Psoas muscle (tissue), 8 donors: ENCODE measurements at places on chromosomes 7 and 10. TPM values are rescaled to one million over a fixed set of nuclear protein-coding genes. Genes with fewer than 3 reads are reported as not detected.
A peak's percentile ranks its signal among the peaks of the same experiment; 100 is the strongest.

The SMARCD3 gene
- 116 TPM for total RNA-seq

The MAP3K8 gene
- 8.3 TPM for total RNA-seq

The GATA3 gene
- 0.71 TPM for total RNA-seq

The ST8SIA6 gene
- total RNA-seq, result 1.1 TPM

The EPO gene
- total RNA-seq, result not detected

The NUTM2D gene
- 9.2 TPM for total RNA-seq

The PON1 gene
- not detected for total RNA-seq

The CYP3A5 gene
- total RNA-seq, result 0.28 TPM

DNA sequence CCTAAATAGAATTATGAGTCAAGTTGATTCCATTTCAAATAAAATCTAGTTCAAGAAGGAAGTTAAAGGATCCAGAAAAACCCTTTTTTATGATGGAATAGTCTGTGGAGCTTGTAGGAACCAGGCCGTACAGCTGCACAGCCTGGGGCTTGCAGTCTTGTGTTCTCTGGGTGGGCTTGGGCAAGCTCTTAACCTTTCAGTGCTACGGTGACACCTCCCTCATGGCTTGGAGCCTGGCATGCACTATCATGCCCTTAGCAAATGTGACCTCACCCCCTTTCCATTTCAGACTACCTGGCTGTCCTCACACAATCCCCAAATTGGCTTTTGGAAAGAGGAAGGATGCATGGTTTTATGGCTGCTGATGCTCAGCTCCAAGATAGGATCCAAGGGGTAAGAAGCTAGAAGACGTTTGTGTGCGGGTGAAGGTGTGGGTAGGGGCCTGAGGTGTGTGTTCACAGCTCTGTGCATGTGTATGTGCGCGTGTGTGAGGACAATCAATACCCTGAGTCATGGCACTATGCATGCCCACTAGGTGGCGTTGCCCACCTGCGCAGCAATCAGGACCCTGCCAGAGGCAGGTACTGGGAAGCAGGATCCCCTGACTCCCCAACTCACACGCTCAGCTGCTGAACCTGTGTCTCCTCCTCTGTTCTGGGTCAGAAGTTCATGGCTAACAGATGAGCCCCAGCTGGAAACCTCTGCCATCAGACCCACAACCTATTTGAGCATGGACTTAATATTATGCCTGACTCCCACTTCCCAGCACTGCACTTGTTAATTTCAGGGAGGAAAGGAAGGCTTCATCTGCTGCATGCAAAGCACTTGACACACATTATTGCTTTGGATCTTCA lies 113.4 kb downstream of the PTPN20 start:
- peak; percentile 77 for DNase-seq

DNA sequence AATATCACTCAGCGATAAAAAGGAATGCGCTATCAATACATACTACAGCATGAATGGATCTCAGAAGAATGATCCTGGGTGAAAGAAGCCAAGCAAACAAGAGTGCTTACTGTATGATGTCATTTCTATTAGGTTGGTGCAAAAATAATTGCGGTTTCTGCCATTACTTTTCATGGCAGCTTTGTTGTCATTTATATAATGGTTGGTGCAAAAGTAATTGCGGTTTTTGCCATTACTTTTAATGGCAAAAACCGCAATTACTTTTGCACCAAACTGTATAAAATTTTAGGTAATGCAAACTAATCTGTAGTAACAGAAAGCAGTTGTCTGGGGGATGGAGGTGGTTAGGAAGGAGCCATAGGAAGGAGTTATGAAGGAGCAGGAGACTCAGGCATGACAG lies 318.3 kb upstream of the ZMIZ1 start:
- DNase-seq, result no peak

GRCh38 chr10:8315619-8316021 lies 261.1 kb downstream of the GATA3 start:
- DNase-seq, result no peak

DNA sequence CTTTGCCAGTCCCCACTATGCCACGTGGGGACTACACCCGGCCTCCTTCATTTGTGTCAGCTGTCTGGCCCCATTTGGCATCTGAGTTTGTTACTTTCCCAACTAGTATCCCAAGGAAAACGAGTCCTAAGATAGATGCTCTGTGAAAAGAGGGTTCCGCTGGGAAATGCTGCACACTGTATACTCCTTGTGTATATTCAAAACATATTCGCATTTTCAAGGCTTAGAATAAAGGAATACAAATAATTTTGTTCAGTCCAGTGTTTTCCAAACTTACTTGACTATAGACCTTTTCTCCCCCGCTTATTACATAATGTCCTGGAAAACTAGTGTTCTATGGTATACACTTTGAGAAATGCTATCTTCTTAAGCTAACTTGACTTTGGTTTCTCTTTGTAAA lies 167.8 kb upstream of the IMMP2L start:
- no peak for DNase-seq

- no peak for DNase-seq
These were observed 79.0 kb upstream of the MACROH2A2 start for GRCh38 chr10:69973678-69974077.

- no peak for DNase-seq
These were observed 30.0 kb upstream of the WNT16 start for GRCh38 chr7:121298831-121299239.

DNA sequence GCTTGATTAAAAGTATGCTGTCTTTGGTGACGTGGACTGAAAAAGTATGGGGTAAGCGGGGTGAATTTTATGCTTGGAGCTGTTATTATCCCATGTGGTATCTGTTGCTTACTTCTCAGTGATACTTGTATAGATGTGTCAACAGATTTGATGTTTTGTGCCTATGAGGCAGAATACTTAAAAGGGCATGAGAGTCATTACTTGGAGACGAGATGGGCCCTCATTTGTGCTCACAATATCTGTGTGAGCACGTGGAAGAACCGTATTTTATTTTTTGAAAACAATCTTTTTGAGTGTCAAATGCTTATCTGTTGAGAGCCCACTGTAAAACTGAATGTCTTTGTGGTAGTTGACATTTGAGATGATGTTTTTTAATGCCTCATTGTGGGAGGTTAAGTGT lies 281.9 kb downstream of the EXOC4 start:
- no peak for DNase-seq

- DNase-seq, result no peak
These were observed 30.8 kb upstream of the PLCE1 start for GRCh38 chr10:93962973-93963372.

- no peak for DNase-seq
These were observed 108.8 kb upstream of the LRGUK start for GRCh38 chr7:134018306-134018705.

- no peak for DNase-seq
These were observed 659.0 kb upstream of the PCDH15 start for GRCh38 chr10:55460008-55460407.

- no peak for DNase-seq
These were observed 454.3 kb downstream of the PLXNA4 start for GRCh38 chr7:132121987-132122386.

- DNase-seq, result no peak
These were observed 6.8 kb downstream of the MYO1G start for GRCh38 chr7:44971902-44972441.

DNA sequence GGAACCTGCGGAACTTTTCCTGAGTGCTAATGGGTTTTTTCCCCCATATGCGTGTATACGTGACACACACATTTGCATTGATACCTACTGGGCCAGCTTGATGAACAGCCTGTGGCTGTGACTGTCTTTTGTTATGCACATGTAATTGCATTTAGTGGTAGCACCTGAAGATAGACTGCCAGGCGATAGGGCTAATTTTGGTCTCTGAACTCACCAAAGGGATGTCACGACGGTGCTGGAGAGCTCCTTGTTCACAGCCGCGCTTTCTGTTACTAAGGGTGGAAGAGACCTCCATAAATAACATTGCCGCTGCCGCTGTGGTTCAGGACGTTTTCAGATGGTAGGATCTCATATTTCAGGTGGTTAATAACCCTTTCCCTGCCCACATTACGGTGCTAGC lies 133.2 kb downstream of the CAMK1D start:
- DNase-seq, result no peak

DNA sequence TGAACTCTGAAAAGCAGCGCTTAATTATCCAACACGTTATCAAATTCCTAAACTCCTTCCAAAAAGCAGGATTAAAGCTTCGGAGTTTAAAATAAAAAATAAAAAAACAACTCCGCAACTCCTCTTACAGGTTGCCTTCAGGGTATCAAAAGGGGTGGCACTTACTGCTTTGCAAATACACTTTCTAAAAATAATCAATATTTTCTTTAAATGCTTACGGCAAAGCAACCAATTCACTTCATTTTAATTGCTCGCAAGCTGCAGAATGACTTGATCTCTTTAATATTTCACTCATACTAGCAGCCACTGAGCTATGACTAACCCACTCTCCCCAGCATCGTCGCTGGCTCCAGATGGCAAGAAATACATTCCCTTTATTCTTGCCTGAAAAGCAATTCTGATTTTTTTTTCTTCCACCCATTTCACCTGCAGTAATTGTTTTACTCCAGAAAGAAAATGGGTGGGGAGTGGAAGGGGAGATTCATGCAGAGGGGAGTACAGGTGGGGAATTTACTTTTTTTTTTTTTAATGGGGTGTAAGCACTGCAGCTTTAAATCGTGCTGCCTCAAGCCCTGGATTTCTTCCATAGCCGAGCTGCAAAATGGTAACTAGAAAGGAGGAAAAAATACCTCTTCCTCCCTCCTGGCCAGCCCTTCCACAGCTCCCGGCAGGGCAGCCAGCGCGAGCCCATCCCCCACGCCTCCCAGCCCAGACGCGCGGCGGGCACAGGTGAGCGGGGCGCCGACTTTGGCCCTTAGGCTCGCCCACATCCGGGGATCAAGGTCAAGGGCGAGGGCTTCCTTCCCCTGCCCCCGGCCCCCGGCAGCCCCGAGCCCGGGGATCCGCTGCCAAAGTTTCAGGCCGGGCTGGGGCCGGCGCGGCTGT lies 54.2 kb upstream of the FHIP2A start:
- peak; percentile 24 for DNase-seq

DNA sequence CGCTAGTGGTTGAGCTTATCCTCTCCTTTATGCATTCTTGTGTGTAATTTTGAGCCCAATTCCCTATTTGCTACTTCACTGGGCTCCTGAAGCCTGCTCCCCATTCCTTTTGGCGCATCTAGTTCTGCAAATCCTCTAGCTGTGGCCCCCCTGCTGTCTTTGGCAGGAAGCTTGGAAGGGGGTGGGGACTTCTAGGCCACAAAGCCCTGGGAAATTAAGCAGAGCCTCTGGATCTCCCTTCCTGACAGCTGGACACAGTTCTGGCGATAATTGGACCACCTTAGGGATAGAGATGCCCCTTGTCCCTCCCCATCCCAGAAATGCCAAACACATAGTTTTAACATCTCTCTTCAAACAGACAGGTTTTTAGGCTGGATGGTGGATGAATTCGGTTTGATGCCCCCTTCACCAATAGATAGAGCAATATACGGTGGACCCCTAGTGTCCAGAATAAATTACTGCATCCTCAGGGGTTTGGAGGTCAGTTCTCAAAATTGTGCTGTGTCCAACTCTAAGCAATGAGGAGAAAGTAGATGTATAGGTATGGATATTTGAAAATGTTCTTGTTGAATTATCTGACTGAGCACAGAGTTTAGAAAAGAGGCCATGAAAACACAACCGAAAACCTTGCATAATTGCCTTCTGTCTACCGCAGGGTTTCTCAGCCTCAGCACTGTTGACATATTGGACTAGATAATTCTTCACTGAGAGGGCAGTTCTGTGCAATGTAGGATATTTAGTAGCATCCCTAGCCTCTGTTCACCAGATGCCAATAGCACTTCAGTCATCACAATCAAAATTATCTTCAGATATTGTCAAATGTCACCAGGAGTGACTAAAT lies 75.5 kb downstream of the PAPSS2 start:
- no peak for DNase-seq

DNA sequence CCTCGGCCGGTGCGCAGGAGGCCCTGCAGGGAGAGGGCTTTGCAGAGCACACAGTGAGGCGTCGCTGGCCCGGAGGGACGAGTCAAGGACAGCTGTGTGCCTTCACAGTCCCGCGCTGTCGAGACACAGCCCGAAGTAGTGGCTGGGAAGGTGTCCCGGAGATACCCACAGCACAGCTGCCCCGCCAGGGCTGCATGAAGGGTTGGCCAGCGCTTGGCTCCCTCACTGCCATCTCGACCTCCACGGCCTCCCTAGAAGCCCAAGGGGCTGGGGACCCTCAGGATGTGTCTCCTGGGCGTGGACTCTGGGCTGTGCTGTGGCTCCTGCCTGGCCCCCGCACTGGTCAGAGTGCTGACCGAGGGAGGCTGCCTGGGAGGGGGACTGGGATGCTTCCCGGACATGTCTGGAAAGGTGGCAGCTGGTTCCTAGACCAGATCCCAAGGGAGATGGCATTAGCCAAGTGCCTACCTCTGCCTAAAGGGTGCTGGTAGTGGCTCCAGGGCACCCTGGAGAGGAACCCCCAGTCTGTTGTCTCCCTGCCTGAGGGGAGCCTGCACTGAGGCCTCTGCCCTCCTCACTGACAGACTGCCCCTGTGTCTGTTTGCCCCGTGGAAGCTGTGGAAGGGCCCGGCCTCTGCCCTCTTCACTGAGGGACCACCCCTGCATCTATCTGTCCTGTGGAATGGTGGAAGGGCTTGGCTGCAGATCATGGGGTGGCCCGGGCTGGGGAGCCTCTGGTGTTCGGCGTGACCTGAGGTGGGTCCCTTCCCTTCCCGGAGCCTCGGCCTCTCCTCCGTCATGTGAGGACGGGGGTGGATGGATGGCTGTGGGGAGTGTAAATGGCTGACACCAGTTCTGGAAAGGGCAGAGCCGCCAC lies 5.8 kb downstream of the ELFN1 start:
- no peak for DNase-seq
